A172 (cell line): ENCODE measurements at places on chromosomes 6 and 20. TPM values are rescaled to one million over a fixed set of nuclear protein-coding genes. Genes with fewer than 3 reads are reported as not detected.

C20orf204 gene
- 0.89 and 1.2 TPM in 2 replicates for total RNA-seq

DNA sequence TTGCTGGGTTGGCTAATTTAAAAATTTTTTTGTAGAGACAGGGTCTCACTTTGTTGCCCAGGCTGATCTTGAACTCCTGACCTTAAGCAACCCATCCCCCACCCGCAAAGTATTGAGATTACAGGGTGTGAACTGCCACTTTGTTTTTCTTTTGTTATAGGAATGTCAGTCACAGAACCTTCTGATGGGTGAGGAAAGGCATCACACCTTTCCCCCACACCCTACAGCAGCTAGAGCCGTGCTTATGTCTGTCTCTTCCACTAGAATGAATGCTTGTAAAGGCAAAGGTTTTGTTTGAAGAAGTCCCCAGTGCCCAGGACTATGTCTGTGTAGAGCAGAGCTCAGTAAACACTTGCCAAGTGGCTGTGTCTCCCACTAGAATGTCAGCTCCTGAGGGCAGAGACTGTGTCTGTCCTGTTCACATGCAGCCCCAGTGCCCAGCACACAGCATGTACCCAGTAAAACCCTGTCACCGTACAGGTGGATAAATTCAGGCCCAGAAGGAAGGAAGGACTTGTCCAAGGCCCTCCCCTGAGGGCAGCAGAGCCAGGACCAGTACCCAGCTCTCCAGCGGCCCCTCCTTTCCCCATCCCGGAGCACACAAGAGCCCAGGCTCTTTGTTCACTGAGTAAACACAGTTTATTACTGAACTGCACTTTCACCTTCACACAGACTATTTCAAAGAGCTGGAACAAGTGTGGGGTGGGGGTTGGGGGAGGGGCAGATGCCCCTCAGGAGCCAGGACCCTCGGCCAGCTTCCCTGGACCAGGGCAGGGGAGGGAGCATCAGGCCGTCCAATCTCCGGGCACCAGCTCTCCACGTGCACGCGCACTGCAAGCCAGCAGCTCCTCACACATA is 26.4 kb downstream of the COX4I2 start:
- DNase-seq, result no peak

GRCh38 chr6:24089736-24090135 is 36.3 kb upstream of the NRSN1 start:
- no peak for DNase-seq

DNA sequence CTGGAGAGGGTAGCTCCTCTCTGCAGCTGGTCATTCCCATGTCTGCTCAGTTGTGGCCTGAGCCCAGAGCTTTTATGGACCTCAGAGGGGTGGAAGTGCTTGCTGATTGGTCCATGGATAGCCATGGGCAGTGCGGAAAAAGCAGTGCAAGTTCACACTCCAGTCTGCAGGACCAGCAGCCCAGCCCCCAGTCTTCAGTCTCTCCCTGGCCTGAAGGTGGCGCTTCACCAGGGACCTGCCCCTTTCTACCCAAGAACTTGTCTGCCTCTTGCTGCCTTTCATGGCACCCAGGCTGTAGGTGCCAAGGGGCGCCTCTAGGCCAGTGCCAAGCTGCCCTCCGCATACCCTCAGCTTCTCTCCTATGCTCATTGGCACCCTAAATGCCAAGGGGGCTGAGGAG is 91.0 kb downstream of the TBXT start:
- no peak for DNase-seq

ADGRF1 gene
- total RNA-seq, result not detected in 2 replicates

DNA sequence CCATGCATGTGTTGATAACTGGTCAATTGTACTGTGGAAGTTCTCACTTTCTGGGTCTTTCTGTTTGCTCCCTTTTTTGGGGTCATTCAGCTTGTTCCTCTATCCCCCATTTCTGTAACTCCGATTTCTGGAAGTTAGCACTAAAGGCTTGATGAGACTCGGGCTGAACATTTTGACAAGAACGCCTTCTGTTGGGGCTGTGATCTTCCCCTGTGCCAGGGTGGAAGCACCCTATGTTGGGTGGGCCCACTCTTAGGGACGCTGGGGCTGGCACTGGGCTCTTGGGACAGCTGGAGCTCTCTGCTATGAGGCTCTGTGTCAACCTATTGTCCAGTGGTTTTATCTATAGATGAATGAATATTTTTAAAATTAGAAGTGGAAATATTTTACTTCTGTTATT is 60.1 kb upstream of the FRMD1 start:
- no peak for DNase-seq

GRCh38 chr6:169786349-169786748 is 34.9 kb downstream of the ERMARD start:
- DNase-seq, result no peak

DEFB132 gene
- total RNA-seq, result not detected in 2 replicates

HMGCLL1 gene
- total RNA-seq, result not detected in 2 replicates
